ENCODE measurements at places on chromosomes 5 and 9.

GRCh38 chr5:154721481-154722058, 33.6 kb upstream of the LARP1 start:
- DNase-seq, result no peak

GRCh38 chr9:93582115-93582514, 5.7 kb downstream of the PHF2 start:
- DNase-seq, result peak; percentile 96

DNA sequence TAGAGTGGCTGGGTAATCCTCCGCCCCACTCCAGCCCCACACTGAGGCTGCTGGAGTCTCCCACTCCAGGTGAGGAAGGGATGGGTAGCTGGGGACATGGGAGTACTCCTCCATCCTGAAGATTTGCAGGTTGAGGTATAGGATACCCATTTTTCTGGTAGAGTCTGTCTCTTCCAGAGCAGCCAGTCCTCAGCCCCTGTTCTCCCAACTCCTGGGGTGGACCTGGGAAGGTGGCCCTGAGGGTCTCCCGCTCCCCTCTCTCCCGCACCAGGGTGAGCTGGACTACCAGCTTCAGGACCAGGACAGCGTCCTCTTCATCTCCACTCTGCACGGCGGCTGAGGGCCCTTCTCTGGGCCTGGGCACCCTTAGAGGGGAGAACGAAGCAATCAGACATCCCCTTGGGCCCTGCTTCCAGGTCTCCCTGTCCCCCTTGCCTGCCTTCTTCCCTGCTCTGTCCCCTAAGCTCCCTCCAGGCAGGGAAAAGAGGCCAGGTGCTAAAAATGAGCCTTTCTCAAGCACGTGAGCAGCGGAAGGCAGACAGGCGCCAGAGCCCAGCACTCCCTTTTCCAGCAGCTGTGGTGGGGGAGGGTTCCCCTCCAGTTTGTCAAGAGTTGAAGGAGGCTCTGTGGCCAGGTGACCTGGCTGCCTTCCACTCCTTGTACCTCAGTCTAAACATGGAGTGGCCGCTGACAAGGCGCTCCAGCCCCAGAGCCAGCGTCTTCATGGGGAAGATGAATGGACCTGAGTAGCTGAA, 18.4 kb downstream of the URM1 start:
- no peak for DNase-seq

GRCh38 chr9:90943341-90943740, 141.7 kb downstream of the SYK start:
- no peak for DNase-seq

Data from NCI-H774 (cell line).